GM12892 (cell line): ENCODE measurements at places on chromosomes 4 and X.

DNA sequence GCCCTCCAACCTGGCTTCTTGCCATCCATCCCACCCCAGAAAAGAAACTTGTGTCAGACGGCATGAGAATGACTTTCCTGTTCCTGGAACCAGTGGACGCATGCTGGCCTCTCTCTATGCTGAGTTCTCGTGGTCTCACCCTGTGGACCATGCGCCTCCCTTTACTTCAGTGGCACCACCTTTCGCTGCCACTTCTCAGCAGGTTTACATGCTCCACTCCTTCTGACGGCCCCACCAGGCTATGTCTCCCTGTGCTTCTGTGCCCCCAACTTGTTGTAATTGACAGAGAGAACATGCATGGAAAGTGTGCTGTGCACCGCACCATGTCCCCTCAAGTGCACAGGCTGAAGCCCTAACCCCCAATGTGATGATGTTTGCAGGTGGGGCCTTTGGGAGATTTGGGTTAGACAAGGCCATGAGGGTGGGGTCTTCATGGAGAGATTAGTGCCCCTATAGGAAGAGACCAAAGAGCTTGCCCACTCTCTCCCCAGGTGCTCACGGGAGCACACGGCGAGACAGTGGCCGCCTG, 3.1 kb upstream of the PPP2R2C start:
- DNase-seq, result no peak

- no peak for DNase-seq
Measured at GRCh38 chrX:118971552-118971951, 2.9 kb upstream of the LONRF3 start.

- DNase-seq, result peak; percentile 63
Measured at GRCh38 chrX:154409222-154409871, at the start of gene DNASE1L1. Gene DNASE1L1, minus strand, starts transcription at chrX:154409254. Its CDS starts 3,686 bp downstream, at chrX:154405568.

- no peak for DNase-seq
Measured at GRCh38 chr4:47061435-47061834, 30.1 kb downstream of the GABRB1 start.

GRCh38 chr4:17358241-17358640, 153.6 kb downstream of the QDPR start:
- DNase-seq, result no peak

GRCh38 chr4:128288689-128289106, 1.1 kb upstream of the PGRMC2 start:
- no peak for DNase-seq

GRCh38 chr4:145452447-145453162, 29.0 kb upstream of the SMAD1 start:
- DNase-seq, result no peak

- DNase-seq, result no peak
Measured at GRCh38 chr4:172705565-172705964, 463.0 kb upstream of the GALNT7 start.

- DNase-seq, result no peak
Measured at GRCh38 chrX:154731881-154732280, 19.0 kb downstream of the GAB3 start.

DNA sequence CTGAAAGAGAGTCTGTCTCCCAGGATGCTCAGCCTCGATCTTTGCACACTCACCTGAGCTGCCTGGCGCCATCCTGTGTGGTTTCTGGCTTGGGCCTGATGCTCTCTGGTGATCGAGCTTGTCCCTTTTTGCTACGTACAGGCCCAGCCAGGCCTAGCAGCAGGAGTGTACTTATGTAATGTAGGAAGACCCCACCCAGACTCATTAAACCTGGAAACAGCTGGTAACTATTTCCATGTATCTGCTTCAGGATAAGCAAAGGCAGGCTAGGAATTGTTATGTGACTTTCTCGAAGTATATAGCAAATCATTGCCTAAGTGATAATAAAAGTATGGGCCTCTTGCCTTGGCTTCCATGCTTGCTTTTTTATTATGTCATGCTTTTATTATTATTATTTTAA, 18.6 kb upstream of the ARSJ start:
- no peak for DNase-seq

GRCh38 chr4:99648321-99648720, 9.3 kb downstream of the C4orf54 start:
- no peak for DNase-seq

DNA sequence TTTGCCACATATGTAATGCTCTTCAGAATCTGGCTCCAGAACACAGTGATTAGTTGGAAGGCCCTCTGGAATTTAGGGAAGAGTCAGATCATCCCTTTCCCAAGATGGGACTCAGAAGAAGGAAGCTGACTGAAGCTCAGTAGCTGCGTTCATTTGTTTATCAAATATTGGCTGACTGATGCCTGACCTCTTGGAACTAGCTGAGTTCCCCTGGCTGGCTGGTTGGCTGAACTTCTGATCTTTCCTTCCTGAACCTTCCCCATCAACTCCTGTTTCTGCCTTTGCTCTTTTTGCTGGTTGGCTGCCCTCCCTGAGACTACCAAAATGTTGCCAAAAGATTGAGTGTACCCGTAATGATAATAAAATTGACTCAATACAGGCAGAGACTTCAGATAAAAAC, 866.5 kb upstream of the INTU start:
- DNase-seq, result no peak

DNA sequence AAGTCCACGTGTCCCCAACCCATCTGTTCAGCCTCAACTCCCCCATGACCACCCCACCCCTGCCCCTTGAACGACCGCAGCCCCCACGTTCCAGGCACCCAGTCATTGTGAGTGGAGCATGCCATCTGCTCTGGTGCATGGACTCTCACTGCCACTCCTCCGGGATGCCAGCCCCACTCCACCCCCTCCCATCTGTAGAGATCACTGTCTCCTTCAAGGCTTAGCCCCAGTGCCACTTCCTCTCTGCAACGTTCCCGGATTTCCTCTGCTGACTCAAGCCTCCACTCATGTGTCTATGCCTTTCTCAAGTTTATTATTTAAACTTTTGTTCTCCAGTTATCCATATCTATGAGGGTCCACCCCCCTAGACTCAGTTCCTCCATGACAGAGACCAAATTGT, 54.0 kb downstream of the MAML3 start:
- DNase-seq, result no peak
